ENCODE measurements at places on chromosomes 5 and 9.

- DNase-seq: no peak
Observed at GRCh38 chr5:78899922-78900362, 85.2 kb downstream of the ARSB start.

- DNase-seq: no peak
Observed at GRCh38 chr9:35579130-35579529, 25.9 kb upstream of the TESK1 start.

DNA sequence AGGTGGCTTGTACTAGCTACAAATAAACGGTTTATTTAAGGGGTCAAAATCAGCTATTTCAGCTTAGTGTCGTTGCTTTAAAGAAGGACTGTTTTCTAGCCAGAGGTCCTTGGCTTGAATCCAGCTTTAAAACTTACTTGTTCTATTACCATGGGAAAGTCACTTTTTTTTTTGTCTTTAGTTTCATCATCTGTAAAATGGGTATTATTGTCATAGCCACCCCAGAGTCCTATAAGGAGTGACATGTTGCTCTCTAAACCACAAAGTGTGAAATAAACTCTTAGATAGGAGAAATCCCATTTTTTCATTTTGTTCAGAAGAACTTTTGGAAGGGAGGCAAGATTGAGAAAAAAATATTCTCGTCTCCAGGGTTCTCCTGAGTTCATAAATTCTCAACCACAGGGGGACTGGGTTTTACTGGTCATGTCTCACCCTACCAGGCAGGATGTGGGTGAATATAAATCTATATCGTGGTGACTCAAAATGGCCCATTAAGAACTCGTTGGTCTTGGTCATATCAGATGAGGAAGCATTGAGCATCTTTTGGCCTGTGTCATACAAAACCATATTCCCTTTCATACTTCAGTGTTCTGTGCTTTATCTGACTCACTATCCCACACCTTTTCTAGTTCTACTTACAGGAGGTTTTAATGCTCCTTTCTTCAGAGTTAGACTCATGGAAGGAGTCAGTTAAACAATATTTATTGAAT lies 202.7 kb upstream of the NR3C1 start:
- no peak for DNase-seq

GRCh38 chr5:84265130-84265529 lies 119.5 kb downstream of the EDIL3 start:
- DNase-seq: no peak

Measured in stimulated activated CD4-positive, alpha-beta T cell treated with anti-CD3 and anti-CD28 coated beads, Interleukin-4, amount 100 ng/mL, for 4 hours (primary cell).